Right ventricle myocardium inferior (tissue), 1 donor: ENCODE measurements at places on chromosomes 11 and 22.

DNA sequence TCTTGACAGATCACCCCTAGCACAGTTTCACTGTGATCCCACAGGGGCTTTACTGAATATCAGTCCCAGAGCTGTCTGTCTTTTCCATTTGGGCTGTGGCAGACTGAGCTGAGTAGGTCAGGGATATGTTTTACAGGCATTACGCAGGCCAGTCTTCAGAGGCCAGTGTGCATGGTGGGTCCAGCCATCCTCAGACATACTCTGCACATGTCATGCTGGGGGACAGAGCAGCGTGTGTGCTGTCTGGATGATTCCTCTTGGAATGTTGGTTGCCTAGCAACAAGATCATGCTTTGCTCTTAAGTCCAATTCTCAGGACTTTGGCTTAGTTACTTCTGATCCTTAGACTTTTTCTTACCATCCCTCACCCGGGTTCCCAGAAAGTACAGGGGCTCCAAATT, 736.5 kb downstream of the DLG2 start:
- no peak for DNase-seq

- no peak for DNase-seq
Measured at GRCh38 chr11:100851147-100851546, 164.1 kb downstream of the ARHGAP42 start.

DNA sequence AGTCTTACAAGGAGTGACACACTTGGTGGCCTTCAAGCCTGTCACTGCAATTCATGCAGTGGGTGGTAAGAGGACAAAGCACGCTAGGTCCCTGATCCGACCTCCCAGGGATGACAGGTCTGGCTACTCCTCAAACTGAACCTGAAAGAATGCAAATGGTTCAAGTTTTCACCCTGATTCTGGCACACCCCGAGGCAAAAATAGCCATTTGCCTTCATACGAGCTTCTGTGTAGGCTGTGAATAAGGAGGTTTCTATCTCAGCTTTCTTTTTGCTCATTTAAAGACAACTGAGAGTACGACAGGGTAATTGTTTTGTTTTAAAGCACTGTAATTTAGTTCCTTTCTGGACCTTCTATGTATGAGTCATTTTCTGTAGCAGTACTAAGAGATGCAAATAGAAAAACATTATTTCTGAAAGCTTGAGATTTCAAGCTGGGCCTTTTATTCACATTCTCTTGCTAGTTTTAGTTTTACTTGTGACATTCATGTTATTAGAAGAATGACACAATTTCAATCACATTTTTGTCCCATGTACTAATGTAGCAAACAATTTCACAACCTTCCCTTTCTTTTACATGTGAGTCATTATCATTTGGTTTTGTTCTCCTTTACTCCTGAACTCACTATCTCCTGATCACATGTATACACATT, 56.6 kb upstream of the FDX1 start:
- DNase-seq, result no peak

GRCh38 chr11:72141066-72141465, 5.5 kb downstream of the FOLR3 start:
- DNase-seq, result no peak

DNA sequence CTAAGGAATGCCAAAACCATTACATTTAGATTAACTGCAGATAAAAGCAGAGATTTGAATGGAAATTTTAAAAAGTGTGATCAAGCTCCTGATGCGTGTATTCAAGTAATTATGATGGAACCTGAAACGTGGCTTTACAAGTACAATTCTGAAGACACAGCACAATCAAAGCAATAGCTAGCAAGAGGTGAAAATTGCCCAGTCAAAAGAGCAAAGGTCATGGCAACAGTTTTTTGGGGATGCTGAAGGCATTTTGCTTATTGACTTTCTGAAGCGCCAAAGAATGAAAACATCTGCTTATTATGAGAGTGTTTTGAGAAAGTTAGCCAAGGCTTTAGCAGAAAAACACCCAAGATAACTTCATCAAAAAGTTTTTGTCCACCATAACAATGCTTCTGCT, 389.6 kb upstream of the TENM4 start:
- DNase-seq, result no peak
